ENCODE measurements at places on chromosomes 16 and 17. TPM values are rescaled to one million over a fixed set of nuclear protein-coding genes. Genes with fewer than 3 reads are reported as not detected.

DNA sequence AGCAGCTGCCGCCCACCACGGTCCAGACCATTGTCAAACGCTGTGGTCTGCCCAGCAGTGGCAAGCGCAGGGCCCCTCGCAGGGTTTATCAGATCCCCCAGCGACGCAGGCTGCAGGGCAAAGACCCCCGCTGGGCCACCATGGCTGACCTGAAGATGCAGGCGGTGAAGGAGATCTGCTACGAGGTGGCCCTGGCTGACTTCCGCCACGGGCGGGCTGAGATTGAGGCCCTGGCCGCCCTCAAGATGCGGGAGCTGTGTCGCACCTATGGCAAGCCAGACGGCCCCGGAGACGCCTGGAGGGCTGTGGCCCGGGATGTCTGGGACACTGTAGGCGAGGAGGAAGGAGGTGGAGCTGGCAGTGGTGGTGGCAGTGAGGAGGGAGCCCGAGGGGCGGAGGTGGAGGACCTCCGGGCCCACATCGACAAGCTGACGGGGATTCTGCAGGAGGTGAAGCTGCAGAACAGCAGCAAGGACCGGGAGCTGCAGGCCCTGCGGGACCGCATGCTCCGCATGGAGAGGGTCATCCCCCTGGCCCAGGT is 13.0 kb downstream of the SLC52A1 start:
- no peak for DNase-seq

GRCh38 chr17:12247761-12248160 is 227.1 kb downstream of the MAP2K4 start:
- DNase-seq: no peak

DNA sequence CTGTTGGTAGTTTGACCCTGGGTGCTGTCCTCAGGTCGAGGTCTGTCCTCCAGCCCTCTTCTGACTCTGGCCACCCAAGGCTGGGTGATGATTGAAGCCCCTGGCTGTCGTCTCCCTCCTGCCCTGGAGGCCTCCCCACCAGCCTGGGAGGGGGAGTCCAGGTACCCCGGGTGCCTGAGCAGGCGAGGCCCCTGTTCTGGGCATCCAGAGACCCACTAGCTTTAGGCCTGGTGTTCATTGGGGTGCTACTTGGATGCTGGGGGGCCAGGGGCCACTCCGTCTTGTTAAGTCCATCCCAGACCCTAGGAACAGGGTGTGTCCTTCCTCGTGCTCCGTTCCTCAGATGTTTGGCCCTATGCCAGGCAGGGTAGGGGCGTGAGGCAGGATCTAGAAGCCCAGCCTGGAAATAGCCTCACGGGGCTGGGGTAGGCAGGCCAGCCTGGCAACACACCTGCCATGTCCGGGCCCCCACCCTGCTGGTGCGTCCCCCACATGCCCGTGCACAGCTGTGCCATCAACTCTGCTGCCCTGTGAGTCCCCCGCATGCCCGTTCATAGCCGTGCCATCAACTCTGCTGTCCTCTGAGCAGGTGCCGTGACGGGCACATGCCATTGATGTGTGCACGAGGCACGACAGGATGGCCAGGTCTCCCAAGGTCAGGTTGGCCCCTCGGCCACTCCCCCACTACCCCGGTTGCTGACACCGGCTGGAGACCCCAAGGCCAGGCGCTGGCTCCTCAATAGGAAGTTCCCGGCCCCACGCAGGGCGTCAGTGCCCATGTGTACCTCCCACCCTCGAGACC is 36.9 kb downstream of the GINS2 start:
- DNase-seq: no peak

DNA sequence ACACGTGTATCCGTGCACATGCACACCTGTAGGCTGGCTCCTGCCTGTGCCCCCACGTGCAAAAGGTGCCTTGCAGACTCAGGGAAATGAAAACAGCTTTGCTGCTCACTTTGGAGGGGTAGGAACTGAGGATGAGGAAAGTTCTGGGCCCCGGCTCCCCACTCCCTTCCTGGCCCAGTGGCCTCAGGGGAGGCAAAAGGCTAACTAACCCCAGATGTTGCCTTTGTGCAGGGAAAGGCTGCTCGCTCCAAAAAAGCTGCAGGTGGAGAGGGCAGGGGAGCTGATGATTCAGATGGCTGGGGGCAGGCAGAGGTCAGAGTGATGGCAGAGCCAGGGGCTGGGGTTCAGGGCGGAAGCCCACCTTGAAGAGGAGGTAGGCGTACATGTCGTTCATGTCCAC is 12.4 kb downstream of the PLCD3 start:
- no peak for DNase-seq

- no peak for DNase-seq
These were observed 305.1 kb upstream of the GOT2 start for GRCh38 chr16:59039066-59039720.

The SYT17 gene
- 4.9 TPM for total RNA-seq

The LCAT gene
- 45.7 TPM for total RNA-seq

The ABCA10 gene
- 5.5 TPM for total RNA-seq

- DNase-seq: no peak
These were observed 56.3 kb upstream of the CDH11 start for GRCh38 chr16:65178151-65178550.

- DNase-seq: no peak
These were observed 1.6 kb downstream of the GALNS start for GRCh38 chr16:88855176-88855575.

GRCh38 chr17:81027038-81027437 is 7.9 kb upstream of the BAIAP2 start:
- DNase-seq: no peak

DNA sequence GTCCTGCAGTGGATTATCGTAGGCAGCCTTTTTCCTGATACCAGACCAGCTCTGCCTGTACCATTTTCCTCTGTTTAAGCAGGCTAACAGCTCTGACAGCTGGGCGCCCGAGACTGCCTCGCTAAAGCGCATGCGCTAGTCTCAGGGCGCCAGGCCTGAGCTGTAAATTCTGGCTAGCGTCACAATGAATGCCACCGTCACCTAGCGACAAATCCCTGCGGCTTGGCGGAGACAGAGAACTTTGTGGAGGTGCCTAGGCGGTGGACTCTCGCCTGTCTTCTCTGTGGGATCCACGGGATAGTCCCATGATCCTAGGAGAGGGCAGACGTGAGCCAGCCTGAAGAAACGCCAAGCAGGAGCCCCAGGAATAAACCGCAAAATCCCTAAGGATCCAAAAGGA is 573.9 kb downstream of the KCNJ18 start:
- no peak for DNase-seq

The MEOX1 gene
- total RNA-seq: 0.33 TPM

- no peak for DNase-seq
These were observed 843 bp downstream of the ZNF174 start for GRCh38 chr16:3401719-3402397.

DNA sequence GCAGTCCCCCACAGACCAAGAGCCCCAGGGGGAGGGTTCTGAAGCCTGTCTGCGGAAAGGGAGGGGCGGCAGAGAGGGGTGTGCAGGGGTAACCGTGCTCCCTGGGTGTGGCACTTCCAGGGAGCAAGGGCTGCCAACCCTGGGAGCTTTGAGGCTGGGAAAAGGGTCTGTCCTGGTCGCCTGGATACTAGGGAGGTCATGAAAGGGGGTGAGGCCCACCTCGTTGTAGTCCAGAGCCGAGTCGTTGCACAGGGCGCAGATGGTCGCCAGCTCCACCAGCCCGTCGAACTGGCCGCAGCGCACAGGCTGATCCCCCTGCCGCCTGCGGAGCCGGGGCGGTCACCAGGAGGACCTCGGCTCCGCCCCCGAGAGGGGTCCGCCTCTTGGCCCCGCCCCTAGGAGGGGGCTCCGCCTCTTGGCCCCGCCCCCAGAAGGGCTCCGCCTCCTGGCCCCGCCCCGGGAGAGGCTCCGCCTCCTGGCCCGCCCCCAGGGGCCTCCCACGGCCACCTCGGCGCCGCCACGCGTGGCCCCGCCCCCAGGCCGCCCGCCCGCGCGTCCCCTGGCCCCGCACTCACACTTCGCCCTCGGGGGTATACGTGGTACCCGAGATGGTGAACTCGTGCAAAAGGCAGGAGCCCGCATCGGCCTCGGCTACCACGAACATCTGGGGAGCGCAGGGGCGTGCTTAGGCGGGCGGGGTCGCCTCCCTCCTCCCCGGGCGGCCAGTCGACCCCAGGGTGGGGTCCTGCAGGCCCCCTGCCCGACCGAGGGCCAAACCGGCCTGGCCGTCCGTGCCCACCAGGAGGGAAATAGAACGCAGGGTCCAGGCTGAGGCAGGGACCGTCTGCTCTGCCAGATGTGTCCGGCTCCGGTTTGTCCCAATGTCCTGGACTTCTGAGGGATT is 19.5 kb downstream of the ATP2A3 start:
- peak; percentile 58 for DNase-seq

The AOC2 gene
- total RNA-seq: 2.4 TPM

GRCh38 chr17:17030515-17031211 is 11.6 kb upstream of the MPRIP start:
- DNase-seq: no peak

DNA sequence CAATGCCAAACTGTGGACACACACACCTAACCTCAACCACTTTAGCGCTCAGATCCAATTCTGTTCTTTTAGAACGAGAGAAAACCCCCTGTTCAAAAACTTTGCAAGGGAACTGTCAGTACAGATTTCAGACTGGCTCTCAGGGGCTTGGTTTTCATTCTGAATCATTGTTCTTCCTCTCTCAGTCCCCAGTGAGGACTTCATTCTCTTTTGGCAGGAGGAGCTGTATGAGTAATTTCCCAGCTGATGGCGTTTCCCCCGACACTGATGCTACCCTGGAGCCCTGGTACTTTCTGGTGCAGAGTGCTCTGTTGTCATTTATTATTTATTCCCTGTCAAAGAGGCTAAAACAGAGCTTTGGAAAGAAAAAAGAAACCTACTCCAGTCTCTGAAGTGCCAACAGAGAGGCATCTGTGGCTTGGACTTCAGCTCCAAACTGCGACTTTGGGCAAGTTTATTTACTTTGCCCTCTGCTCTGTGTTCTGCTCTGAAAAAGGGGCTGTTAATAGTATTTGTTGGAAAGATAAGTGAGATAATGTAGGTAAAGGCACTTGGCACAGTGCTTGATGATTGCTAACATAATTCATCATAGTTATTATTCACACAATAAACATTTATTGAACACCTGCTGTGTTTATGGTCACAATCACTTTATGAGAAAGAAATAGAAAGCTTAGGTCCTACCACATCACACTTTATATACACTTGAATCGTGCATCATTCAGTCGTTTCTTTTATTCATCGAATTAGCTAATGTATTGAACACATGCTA is 28.3 kb downstream of the ETV4 start:
- no peak for DNase-seq

GRCh38 chr16:50954469-50954868 is 196.6 kb downstream of the SALL1 start:
- no peak for DNase-seq

The CKLF gene
- 9.5 TPM for total RNA-seq
